ENCODE measurements at places on chromosomes 11 and 22. TPM values are rescaled to one million over a fixed set of nuclear protein-coding genes. Genes with fewer than 3 reads are reported as not detected.
A peak's percentile ranks its signal among the peaks of the same experiment; 100 is the strongest.

CARD16 gene
- total RNA-seq, result 1.8 TPM

OR56A1 gene
- total RNA-seq, result not detected

DNA sequence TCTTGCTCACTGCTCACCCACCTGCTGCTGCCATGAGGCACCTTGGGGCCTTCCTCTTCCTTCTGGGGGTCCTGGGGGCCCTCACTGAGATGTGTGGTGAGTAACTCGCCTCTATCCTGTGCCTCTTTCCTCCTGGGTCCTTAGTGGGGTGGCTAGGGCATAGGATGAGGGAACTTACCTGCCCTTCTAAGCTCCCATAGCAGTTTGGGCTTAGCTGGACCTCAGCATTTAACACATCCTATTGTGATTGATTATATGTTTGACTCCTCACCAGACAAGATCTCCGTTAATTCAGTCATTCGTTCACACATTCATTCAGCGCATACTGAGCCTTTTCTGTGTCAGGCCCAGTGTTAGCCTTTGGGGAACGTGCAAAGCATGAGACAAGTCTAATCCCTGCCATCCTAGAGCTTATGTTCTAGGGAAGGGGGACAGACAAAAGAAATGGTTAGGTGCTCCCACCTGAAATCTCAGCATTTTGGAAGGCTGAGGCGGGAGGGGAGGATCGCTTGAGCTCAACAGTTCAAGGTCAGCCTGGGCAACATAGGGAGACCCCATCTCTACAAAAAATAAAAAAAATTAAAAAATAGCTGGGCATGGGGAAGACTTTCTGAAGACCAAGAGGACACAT is 441 bp downstream of the TCN2 start:
- no peak for DNase-seq
- H3K36me3 ChIP-seq, result no peaks in the 10 kb centered on the region
- peak overlapping the region; percentile 63 for H3K27ac ChIP-seq
- H3K27me3 ChIP-seq, result no peaks in the 10 kb centered on the region

TMEM121B gene
- total RNA-seq, result 0.09 TPM

DNA sequence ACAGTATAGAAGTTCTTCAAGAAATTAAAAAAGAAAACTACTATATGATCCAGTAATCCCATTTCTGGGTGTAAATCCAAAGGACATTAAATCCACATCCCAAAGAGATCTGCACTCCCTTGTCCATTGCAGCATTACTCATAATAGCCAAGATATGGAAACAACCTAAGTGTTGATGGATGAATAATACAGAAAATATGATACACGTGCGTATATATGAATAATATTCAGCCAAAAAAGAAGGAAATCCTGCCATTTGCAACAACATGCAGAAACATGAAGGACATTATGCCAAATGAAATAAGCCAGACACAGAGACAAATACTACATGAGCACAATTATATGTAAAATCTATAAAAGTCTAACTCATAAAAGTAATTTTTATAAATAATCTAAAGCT is 306.3 kb upstream of the ANO3 start:
- no peak overlapping the region for H3K4me3 ChIP-seq
- DNase-seq, result no peak
- H3K27ac ChIP-seq, result no peak overlapping the region
- H3K4me1 ChIP-seq, result no peaks in the 10 kb centered on the region
- H3K27me3 ChIP-seq, result no peaks in the 10 kb centered on the region

DNA sequence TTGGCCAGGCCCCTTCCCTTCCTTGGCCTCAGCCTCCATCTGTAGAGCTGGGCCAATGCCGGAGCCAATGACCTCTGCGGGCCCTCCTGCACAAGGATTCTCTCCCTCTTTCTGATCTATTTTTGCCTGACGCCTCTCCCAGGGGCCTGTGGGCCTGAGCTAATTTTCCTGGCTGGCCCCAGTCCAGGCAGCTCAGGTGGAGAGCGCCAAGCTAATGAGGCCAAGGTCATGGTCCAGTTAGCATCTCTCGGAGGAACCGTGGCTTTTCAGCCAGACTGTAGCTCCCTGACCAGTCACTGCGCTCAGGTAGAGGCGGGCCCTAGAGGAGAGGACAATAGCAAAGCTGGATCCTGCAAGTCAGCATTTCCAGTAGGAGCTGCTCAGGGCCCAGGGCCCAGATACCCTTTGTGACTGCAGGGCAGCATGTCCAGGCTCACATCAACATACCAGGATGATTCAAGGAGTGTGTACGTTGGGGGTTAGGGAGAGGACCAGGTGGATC is 43.5 kb downstream of the APOL3 start:
- DNase-seq, result no peak
- H3K36me3 ChIP-seq, result no peaks in the 10 kb centered on the region
- no peaks in the 10 kb centered on the region for H3K4me1 ChIP-seq
- no peak overlapping the region for H3K27ac ChIP-seq

DNA sequence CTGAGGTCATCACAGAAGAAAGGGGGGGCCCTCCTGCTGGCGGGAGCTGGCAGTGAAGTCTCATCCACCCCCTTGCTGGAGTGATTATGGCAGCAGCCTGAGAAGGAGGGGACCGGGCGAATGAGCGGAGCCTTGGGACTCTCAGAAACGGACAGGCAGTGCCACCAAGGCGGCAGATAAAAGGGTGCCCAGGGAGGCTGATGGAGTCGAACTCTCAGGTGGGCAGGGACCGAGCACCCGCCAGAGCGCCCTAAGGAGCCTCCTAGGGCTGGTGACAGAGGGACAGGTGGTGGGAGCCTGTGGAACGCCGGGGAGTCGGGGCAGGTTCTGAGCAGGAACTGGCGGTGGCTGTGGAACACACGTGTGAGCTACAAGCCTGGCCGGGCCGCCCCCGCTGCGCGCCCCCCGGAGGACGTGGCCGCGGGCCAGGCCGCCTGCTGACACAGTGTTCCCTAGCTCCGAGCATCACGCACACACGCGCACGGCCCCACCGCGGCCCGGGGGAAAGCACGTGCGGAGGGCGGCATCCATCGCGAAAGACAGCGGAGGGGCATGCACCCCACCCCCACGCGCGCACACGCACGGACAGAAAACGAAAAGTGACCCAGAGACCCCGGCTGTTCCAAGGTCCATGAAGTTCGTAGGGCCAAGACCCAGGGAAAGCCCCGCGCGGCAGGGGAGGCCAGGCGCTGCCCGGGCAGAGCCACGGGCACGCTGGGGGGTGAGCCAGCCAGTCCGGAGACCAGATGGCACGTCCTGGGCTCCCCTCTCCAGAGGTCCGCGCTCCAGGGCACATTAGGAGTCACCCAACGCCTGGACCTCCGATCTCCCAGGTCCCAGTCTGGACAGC is 1.0 kb downstream of the VWCE start:
- H3K27me3 ChIP-seq, result no peaks in the 10 kb centered on the region
- peak; percentile 63 for DNase-seq
- peak overlapping the region; percentile 21 for H3K27ac ChIP-seq
- H3K36me3 ChIP-seq, result no peaks in the 10 kb centered on the region
- no peaks in the 10 kb centered on the region for H3K4me1 ChIP-seq

DNA sequence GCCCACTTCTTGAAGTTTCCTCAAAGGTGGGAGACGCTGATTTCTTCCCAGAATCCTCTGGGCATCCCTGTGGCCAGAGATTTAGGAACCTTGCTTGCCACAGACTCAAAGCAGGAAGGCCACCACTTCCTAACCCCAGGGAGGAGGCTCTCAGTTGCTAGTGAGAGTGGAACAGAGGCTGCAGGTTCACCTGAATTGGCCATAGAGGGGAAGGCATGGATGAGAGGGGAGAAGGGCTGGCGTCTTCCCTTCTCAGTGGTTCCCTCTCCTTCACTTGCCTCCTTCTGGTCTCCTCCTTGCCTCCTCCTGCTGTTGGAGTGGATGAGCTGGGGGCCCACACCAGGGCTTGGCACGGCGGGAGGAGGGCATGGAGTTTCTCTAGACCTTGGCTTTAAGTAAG is 185.7 kb downstream of the ADAMTS15 start:
- H3K27me3 ChIP-seq, result no peaks in the 10 kb centered on the region
- H3K4me3 ChIP-seq, result no peak overlapping the region
- H3K27ac ChIP-seq, result no peak overlapping the region
- DNase-seq, result no peak
- H3K4me1 ChIP-seq, result peaks cover 16% of the 10 kb centered on the region
- H3K36me3 ChIP-seq, result no peaks in the 10 kb centered on the region

DNA sequence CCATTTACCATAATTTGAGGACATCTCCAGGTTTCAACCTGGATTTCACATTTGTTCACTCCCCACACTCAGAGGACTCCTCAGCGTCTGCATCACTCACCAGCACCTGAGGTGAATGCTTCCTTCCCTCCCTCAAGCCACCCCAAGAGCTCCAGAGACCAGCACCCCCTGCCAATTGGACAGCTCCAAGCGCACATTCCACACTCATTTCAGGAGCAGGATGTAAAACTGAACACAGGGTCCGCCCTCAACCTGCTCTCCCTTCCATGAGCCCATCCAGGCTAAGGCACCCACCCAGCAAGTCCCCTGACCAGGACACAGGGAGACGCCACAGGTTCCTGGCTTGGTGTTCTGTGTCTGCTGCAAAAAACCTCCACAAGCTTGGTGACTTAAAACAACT is 3.9 kb downstream of the SCGB1D1 start:
- H3K27ac ChIP-seq, result no peak overlapping the region
- no peaks in the 10 kb centered on the region for H3K36me3 ChIP-seq
- no peak for DNase-seq
- H3K4me3 ChIP-seq, result no peak overlapping the region

GRCh38 chr11:86162239-86162638 is 82.3 kb upstream of the EED start:
- DNase-seq, result peak; percentile 29
- H3K4me1 ChIP-seq, result no peaks in the 10 kb centered on the region
- H3K4me3 ChIP-seq, result no peak overlapping the region
- H3K36me3 ChIP-seq, result no peaks in the 10 kb centered on the region
- no peaks in the 10 kb centered on the region for H3K27me3 ChIP-seq

MS4A3 gene
- 1.2 TPM for total RNA-seq

GRCh38 chr22:44091021-44091721 is 67.1 kb downstream of the PARVB start:
- H3K4me3 ChIP-seq, result no peak overlapping the region
- H3K4me1 ChIP-seq, result no peaks in the 10 kb centered on the region
- no peak for DNase-seq
- H3K27ac ChIP-seq, result no peak overlapping the region

- H3K27ac ChIP-seq, result no peak overlapping the region
- H3K4me3 ChIP-seq, result no peak overlapping the region
These were observed 55.0 kb downstream of the TRAF6 start for GRCh38 chr11:36454941-36455631.

CBLIF gene
- not detected for total RNA-seq

DNA sequence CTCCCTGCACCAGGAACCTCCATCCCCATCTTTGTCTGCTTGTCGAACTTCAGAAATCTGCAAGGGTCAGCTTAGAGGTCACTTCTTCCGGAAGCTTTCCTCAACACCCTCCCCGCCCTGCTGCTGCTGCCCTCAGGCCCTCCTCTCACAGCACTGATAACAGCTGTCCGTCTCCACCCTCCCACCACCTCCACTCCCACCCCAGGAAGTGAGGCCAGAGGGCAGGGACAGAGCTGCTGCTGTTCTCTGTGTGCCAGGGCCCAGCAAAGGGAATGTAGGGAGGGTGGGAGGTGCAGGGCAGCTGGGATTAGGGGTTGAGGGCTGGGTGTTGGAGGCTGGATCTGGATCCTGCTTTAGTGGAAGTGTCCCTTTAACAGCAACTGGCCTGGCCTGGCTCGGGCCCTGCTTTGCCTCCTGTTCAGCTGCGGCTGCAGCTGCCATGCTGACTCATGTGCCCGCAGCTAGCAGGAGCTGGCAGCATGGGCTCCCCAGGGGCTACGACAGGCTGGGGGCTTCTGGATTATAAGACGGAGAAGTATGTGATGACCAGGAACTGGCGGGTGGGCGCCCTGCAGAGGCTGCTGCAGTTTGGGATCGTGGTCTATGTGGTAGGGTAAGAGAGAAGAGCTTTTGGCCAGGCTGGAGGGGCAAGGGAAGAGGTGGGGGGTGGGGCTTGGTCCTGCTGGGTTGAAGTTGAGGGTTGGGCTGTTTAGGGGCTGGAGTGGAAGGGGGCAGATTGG is at the start of gene P2RX6:
Gene P2RX6 (plus strand): TSS at position 440 of the 740 bp plus-strand sequence. CDS start 10 bp downstream, at position 450.
- H3K4me1 ChIP-seq, result no peaks in the 10 kb centered on the region
- peak within 1 kb of the TSS; percentile 41 for H3K4me3 ChIP-seq
- H3K27me3 ChIP-seq, result no peaks in the 10 kb centered on the region
- H3K27ac ChIP-seq, result no peak within 1 kb of the TSS
- DNase-seq, result peak; percentile 18

GRCh38 chr11:8259306-8259959 is 4.2 kb downstream of the LMO1 start:
- DNase-seq, result peak; percentile 31
- no peak overlapping the region for H3K4me3 ChIP-seq
- no peak overlapping the region for H3K27ac ChIP-seq
- no peaks in the 10 kb centered on the region for H3K36me3 ChIP-seq

- H3K4me3 ChIP-seq, result no peak overlapping the region
- H3K27ac ChIP-seq, result no peak overlapping the region
- no peaks in the 10 kb centered on the region for H3K36me3 ChIP-seq
- H3K27me3 ChIP-seq, result no peaks in the 10 kb centered on the region
These were observed 25.1 kb downstream of the PRDM11 start for GRCh38 chr11:45171550-45171949.

DNA sequence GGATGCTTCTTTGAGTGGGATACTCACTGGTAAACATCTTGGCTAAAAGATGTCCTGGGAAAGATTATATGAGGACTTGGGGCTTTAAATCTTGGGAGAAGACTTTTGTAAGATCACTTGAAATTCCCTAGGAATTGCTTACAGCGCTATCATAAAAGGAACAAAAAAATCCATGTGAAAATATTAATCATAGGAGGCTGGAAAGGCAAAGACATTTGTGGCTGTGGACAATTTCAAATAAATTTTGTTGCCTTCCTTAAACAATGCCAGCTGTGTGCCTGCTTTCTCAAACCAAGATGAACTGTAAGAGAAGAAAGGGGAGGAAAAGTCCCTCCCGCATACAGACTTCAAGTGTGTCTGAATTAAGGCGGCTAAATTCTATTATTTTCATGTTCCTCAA is 75.6 kb downstream of the SNX19 start:
- no peak overlapping the region for H3K27ac ChIP-seq
- no peaks in the 10 kb centered on the region for H3K4me1 ChIP-seq
- H3K36me3 ChIP-seq, result no peaks in the 10 kb centered on the region

SNX32 gene
- total RNA-seq, result not detected

CAT gene
- total RNA-seq, result 303 TPM

- no peak for DNase-seq
- no peaks in the 10 kb centered on the region for H3K36me3 ChIP-seq
- no peaks in the 10 kb centered on the region for H3K4me1 ChIP-seq
- no peaks in the 10 kb centered on the region for H3K27me3 ChIP-seq
- no peak overlapping the region for H3K4me3 ChIP-seq
These were observed 71.1 kb downstream of the RTL6 start for GRCh38 chr22:44426981-44427380.

- DNase-seq, result no peak
- H3K27me3 ChIP-seq, result no peaks in the 10 kb centered on the region
- no peak overlapping the region for H3K27ac ChIP-seq
- H3K4me3 ChIP-seq, result no peak overlapping the region
- no peaks in the 10 kb centered on the region for H3K4me1 ChIP-seq
- H3K36me3 ChIP-seq, result peaks cover 9% of the 10 kb centered on the region
These were observed 16.0 kb upstream of the PRG2 start for GRCh38 chr11:57406337-57406904.

- DNase-seq, result no peak
- H3K4me3 ChIP-seq, result no peak overlapping the region
- H3K36me3 ChIP-seq, result peaks cover 60% of the 10 kb centered on the region
- no peak overlapping the region for H3K27ac ChIP-seq
- H3K27me3 ChIP-seq, result no peaks in the 10 kb centered on the region
These were observed 12.4 kb downstream of the C11orf42 start for GRCh38 chr11:6217722-6218121.

ABCC8 gene
- not detected for total RNA-seq

PHOX2A gene
- not detected for total RNA-seq

MPEG1 gene
- 6.0 TPM for total RNA-seq

MPPED1 gene
- 12.7 TPM for total RNA-seq

Measured in right lobe of liver (tissue), 6 donors.